ENCODE measurements at places on chromosomes 3 and 15.

DNA sequence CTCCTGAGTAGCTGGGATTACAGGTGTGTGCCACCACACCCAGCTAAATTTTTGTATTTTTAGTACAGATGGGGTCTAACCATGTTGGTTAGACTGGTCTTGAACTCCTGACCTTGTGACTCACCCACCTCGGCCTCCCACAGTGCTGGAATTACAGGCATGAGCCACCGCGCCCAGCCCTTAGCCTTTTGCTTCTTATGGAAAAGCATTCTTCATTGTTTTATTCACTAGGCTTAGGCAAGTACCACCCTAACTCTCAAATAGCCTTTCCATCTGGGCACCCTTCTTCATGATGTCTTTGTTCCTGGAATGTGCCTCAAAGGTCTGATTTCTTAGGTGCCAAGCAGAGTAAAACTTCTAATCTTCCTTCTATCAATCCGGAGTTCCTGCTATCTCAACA lies 641.8 kb downstream of the FHIT start:
- no peak for DNase-seq

DNA sequence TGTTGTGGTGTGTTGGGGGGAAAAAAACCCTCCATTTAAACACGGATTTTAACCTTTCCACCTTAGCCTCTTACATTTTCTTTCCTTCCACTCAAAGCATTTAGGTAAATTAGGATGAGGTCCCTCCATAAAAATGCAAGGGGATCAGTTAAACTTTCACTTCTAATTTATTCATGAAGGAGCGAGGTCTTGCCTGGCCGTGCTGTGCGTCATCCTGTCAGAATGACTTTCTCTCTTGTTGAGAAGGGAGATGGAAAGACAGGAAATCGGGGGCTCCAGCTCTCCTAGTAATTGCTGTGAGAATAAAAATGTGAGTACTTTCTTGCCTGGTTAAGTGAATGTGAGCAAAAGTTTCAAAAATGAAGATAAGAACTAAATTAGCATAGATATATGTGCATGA lies 962.3 kb upstream of the NR2F2 start:
- no peak for DNase-seq

- DNase-seq = no peak
These were observed 610.8 kb downstream of the MECOM start for GRCh38 chr3:169052465-169053302.

DNA sequence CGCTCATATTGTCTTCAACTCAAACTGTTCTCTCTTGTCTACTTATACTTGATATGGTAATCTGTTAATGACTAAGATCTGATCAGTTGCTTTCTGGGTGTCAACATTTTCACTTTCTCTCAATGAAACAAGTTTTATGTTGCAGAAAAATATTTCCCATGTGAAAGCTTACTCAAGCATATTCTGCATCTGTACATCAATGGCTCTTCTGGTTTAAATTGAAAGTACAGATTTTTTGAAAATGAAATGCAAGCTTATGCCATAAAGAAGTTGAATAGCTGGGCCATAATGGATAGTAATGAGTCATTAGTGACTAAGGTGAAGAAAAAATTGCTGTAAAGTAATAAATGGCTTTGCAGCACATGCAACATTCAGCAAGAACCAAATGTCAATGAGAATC lies 140.7 kb downstream of the BCHE start:
- DNase-seq = no peak
